ENCODE measurements at places on chromosomes 4 and X.

DNA sequence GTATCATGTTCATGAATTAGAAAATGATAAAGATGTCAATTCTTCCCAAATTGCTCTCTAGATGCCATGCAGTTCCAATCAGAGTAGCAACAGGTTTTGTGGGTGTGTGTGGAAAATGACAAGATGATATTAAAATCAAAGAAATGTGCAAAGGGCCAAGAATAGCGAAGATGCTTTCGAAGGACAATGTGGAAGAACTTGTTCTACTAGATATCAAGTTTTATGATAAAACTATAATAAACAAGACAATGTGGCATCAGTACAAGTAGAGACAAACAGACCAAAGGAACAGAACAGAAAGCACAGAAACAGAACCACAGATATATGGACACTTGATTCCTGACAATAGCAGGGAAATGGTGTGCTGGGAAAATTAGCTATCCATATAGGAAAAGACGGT is 9.0 kb downstream of the TAB3 start:
- no peak for DNase-seq

- no peak for DNase-seq
These were observed 621.5 kb upstream of the HTR2C start for GRCh38 chrX:113962343-113962742.

- DNase-seq, result no peak
These were observed 113.7 kb downstream of the BMP15 start for GRCh38 chrX:51024106-51024696.

GRCh38 chr4:24639714-24640113 is 55.4 kb upstream of the DHX15 start:
- no peak for DNase-seq

All from stimulated activated CD4-positive, alpha-beta T cell treated with anti-CD3 and anti-CD28 coated beads, TNF-alpha, amount 100 ng/mL, for 4 hours (primary cell).